Left cardiac atrium (tissue), 4 donors: ENCODE measurements at places on chromosomes 7 and 10. TPM values are rescaled to one million over a fixed set of nuclear protein-coding genes. Genes with fewer than 3 reads are reported as not detected.

DNA sequence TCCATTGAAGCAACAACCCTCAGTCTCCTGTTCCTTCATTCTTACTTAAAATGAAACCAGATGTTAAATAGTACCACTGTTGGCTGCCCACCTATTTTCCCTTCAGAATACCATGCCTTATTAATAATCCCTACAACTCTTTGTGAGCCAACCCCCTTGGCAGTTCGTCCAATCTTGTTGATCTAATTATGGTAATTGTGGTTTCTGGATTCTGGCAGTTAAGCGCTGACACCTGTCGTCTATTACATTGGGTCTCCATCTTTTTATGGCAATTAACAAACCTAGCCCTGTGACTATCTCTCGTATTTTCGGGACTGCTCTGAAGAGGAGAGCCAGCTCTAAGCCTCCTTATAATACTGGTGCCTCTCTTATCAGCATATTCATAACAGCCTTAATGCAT is 432.0 kb downstream of the ATRNL1 start:
- no peak for DNase-seq

GRCh38 chr10:123926401-123927264 is 35.0 kb upstream of the CPXM2 start:
- DNase-seq: no peak

- DNase-seq: no peak
Observed at GRCh38 chr7:86257894-86258293, 385.8 kb upstream of the GRM3 start.

DNA sequence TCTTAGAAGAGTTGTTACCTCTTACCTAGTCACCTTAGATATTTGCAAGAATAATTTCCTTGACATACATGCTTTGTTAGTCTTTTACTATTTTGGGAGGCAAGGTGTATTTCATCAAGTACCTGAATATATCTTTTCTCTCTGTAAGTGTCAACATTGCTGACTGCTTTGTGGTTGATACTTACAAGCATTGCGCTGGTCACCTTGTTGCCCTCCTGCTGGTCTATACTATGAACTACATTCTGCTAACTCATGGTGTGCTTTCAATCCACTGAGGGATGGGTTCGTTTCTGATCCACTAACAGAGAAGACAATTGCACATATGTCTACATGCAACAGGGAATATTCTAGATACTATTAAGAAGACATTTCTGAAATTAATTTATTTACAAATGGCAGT is 837.8 kb upstream of the COBL start:
- no peak for DNase-seq

Gene LOXL4
- 0.94 TPM for total RNA-seq

Gene DOCK1
- 27.3 TPM for total RNA-seq

Gene PIK3AP1
- 10.5 TPM for total RNA-seq

Gene TCTN3
- 13.4 TPM for total RNA-seq

Gene PIP
- total RNA-seq: not detected

Gene BTRC
- 26.4 TPM for total RNA-seq

Gene VAX1
- not detected for total RNA-seq

Gene BAZ1B
- total RNA-seq: 44.4 TPM
